Smooth muscle cell of bladder (primary cell): ENCODE measurements at places on chromosomes 2 and 18. TPM values are rescaled to one million over a fixed set of nuclear protein-coding genes. Genes with fewer than 3 reads are reported as not detected.

Gene ABCG5
- total RNA-seq = not detected in 2 replicates

Gene TXNL1
- 35.0 and 46.4 TPM in 2 replicates for total RNA-seq

Gene PLCD4
- 1.8 TPM in 2 replicates for total RNA-seq

Gene CHST9
- not detected in 2 replicates for total RNA-seq

Gene EPB41L3
- total RNA-seq = 10.1 and 30.4 TPM in 2 replicates

Gene NAT8
- total RNA-seq = not detected in 2 replicates

Gene GALR1
- total RNA-seq = not detected in 2 replicates

Gene LRRTM4
- total RNA-seq = 0.09 TPM in 1 of 2 replicates, not detected in the other

Gene FAM228A
- total RNA-seq = under 0.01 and 0.18 TPM in 2 replicates

Gene TIA1
- 100 and 114 TPM in 2 replicates for total RNA-seq

Gene CHRNG
- total RNA-seq = not detected in 2 replicates

Gene SLC19A3
- 1.0 and 2.1 TPM in 2 replicates for total RNA-seq

Gene NT5C1B
- total RNA-seq = not detected in 2 replicates

Gene SH3RF3
- total RNA-seq = 2.6 and 3.7 TPM in 2 replicates

Gene CELF4
- 0.09 TPM in 1 of 2 replicates, not detected in the other for total RNA-seq

Gene VSNL1
- total RNA-seq = not detected in 2 replicates

Gene RTP5
- not detected in 2 replicates for total RNA-seq

Gene ATP6V1C2
- total RNA-seq = under 0.01 TPM in 1 of 2 replicates, not detected in the other

Gene VWC2L
- under 0.01 TPM in 1 of 2 replicates, not detected in the other for total RNA-seq

Gene TLX2
- total RNA-seq = not detected in 2 replicates

Gene CERS6
- 4.1 and 5.0 TPM in 2 replicates for total RNA-seq

Gene CNRIP1
- 28.4 and 32.9 TPM in 2 replicates for total RNA-seq

Gene ZNF892
- 3.0 and 4.7 TPM in 2 replicates for total RNA-seq

Gene AKAIN1
- total RNA-seq = not detected in 2 replicates

Gene LOXHD1
- under 0.01 TPM in 1 of 2 replicates, not detected in the other for total RNA-seq

Gene EXOC6B
- 21.2 and 26.7 TPM in 2 replicates for total RNA-seq

Gene AP1S3
- 3.4 and 5.9 TPM in 2 replicates for total RNA-seq

Gene SERPINB13
- not detected in 2 replicates for total RNA-seq

Gene GDF7
- 0.09 and 0.14 TPM in 2 replicates for total RNA-seq

Gene LYPD6
- 0.18 and 0.57 TPM in 2 replicates for total RNA-seq

Gene RAD51AP2
- not detected in 2 replicates for total RNA-seq

Gene DSC2
- under 0.01 TPM in 1 of 2 replicates, not detected in the other for total RNA-seq

Gene RNF152
- total RNA-seq = 10.5 and 14.6 TPM in 2 replicates

Gene PKDCC
- total RNA-seq = 58.7 and 68.1 TPM in 2 replicates

Gene SYT4
- total RNA-seq = not detected in 2 replicates

Gene NGEF
- total RNA-seq = 0.74 and 1.1 TPM in 2 replicates

Gene CNNM4
- 2.1 and 2.2 TPM in 2 replicates for total RNA-seq

Gene ARHGAP28
- total RNA-seq = 1.5 and 10.5 TPM in 2 replicates

Gene PLGLB1
- 0.43 and 1.8 TPM in 2 replicates for total RNA-seq

Gene SERPINB10
- not detected in 2 replicates for total RNA-seq

Gene SCN9A
- total RNA-seq = 7.8 and 11.6 TPM in 2 replicates

Gene POTEJ
- total RNA-seq = not detected in 2 replicates

Gene PLA2R1
- 7.5 and 10.0 TPM in 2 replicates for total RNA-seq

Gene BOLL
- not detected in 2 replicates for total RNA-seq

Gene RBMS1
- 86.3 and 95.1 TPM in 2 replicates for total RNA-seq

Gene CTLA4
- total RNA-seq = not detected in 2 replicates
